Activated CD4-positive, alpha-beta T cell treated with anti-CD3 and anti-CD28 coated beads, Interleukin-2, amount 50 U/mL, for 4 hours (primary cell): ENCODE measurements at places on chromosomes 2 and 18.
A peak's percentile ranks its signal among the peaks of the same experiment; 100 is the strongest.

DNA sequence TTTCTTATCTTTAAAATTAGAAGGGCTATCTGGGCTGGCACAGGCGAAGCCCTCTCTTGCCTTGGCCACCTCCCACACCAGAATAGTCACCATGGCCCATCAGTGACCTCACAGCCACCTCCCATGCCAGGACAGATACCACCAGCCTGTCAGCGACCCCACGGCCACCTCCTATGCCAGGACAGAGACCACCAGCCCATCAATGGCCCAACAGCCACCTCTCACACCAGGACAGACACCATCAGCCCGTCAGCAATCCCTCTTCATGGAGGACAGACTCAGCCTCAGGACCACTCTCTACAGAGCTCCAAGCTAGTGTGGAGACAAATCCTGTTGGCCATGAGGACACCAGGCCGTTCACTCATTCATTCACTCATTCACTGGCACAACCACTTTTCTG lies 74.6 kb downstream of the ASB1 start:
- DNase-seq: no peak

DNA sequence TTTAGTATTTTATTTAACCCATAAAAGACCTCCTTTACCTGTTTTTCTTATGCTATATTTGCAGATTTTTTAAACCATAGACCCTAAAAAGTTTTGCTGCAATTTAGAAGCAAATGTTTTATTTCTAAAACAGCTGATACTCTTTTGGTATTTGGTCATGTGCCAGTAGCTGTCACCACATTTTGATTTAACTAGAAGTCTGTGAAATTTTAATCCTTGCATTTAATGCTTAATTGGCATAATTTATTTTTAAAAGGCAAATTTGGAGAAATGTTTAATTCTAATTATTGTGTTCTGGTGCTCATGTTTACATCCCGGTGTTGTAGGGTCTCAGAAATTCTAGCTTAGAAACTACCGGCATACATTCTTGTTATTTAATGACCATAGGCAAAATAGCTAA lies 111.8 kb downstream of the TTC27 start:
- DNase-seq: no peak

DNA sequence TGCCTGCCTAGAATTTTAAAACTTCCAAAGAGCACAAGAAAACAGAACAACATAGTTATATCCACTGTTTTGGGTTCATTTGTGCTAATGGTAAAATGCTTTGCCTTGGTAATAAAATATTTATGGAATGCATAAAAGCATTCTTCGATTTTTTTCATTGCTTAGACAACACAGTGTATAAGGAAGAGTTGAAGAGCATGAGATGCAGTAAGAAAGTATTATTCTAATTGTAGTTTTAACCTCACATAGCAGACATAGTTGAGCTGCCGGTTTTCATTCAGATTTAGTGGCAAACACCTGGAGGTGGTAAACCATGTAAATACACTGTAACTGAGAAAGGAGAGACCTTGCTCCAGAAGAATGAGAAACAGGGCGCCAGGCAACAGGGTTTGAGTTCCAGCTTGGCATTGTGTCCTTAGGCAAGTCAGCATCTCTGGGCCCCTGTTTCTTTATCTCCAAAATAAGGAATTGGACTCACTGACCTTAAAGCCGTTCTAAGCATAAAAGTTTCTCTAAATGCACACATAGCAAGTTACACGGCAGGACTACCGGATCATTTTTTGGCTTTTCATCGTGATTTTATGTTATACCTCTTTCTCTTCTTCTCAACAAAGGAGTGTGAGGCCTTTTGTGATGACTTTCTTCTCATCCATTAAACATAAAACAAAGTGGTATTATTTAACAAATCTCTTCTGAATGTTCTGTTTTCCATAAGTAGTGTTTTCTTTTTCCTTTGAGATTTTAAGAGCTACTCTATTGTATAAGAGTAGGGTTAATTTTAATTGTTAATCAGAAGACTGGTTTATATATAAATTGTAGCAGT lies 7.9 kb downstream of the UGP2 start:
- no peak for DNase-seq

GRCh38 chr2:145846982-145847381 lies 1327.1 kb upstream of the ZEB2 start:
- DNase-seq: no peak

GRCh38 chr2:10264506-10265328 lies 38.0 kb upstream of the HPCAL1 start:
- no peak for DNase-seq

- peak; percentile 55 for DNase-seq
Observed at GRCh38 chr2:161992531-161992930, 81.5 kb downstream of the DPP4 start.

- no peak for DNase-seq
Observed at GRCh38 chr18:32339045-32339444, 131.6 kb downstream of the GAREM1 start.

- peak; percentile 12 for DNase-seq
Observed at GRCh38 chr2:237967463-237967951, 693 bp downstream of the UBE2F start.

DNA sequence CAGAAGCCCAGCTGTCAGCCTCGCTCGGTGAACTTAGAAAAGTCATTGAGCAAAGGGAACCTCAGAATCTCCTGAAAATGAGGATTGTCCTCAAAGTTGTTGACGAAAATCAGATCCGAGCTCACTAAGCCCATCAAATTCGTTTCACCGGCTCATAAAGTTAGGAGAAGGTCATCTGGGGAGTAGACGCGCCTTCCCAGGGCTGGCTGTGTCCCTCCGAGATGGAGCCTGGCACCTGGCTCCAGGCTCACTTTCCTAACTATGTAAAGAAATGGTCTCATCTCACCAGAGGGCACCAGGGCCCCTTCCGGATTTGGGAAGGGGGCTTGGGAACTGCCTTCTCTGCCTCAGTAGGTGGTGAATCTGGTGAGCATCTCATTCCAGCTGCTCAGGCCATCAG lies 145.5 kb downstream of the PXDN start:
- DNase-seq: no peak

DNA sequence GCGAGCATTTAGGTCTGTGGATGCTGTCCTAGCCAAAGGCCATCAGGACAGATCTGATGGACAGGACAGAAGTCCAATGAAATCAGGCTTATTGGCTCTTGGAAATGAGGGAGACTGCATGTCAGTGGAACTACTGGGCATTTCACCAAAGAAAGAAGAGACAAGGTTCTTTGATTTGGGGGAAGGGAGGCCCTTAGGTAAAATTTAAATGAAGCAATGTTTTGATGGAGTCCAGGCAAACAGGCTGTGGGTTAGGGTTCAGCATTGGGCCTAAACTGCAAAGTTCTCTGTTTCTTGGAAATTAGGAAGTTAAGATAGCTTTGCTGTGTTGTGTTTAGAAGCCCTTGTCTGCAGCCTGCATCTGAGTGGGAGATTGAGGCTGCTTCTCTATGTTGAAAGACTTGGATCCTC lies 31.6 kb upstream of the RNF149 start:
- DNase-seq: no peak

DNA sequence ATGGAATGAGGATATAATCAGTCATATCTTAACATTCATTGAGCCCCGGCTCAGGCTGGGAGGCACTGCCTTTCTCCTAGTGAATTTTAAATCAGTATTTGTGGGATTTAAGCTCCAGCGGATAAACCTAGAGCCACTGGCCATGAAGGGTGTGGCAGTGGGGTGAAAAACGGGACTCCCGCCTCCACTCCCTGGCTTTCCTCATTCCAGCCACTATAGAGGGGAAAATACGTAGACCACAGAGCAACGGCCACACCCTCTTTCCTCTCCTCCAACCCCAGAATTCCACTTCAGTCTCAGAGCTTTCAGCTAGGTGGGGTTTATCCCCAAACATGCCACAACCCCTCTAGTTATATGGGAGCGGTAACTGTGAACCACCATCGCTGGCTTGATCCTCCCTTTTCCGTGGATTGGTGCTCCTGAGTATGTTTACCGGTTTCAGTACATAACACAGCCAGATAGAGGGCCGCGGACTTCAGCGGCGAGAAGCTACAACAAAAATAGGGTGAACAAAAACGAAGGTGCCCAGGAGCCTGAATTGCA lies 70.6 kb upstream of the ITGB6 start:
- DNase-seq: no peak

- no peak for DNase-seq
Observed at GRCh38 chr2:33168922-33169321, 222.2 kb downstream of the LTBP1 start.

DNA sequence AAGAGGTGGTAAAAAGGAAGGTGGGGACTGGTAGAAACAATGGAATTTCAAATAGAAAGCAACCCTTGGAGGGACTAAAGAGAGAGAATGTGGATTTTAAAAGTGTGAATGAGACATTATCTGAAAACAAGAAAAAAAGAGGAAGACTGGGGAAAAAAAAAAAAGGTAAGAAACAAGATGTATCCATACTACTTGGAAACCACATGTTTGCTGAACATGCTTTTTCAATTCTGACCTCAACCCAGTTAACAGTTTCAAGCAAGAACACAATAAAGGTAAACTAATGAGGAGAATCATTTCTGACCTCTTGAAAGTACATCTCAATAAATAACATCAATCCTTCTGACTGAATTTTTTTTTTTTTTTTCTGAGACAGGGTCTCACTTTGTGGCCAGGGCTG lies 2.6 kb downstream of the FARSB start:
- no peak for DNase-seq

- DNase-seq: no peak
Observed at GRCh38 chr2:238042849-238043584, 17.8 kb upstream of the SCLY start.

GRCh38 chr2:239441261-239442078 lies 40.6 kb upstream of the HDAC4 start:
- no peak for DNase-seq

DNA sequence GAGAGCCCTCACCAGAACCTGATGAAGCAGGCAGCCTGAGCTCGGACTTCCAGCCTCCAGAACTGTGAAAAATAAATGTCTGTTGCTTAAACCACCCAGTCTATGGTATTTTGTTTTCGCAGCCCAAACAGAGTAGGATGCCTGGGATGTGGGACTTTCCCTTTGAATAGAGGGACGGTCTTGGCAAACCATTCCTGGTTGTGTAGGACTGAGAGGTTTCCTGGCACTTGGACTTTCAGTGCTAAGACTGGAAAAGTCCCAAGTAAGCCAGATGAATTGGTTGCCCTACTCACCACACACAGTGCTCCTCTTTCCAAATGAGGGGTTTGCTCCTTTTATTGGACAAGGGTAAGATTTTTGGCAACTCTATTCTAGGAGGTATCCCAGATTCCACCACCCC lies 46.8 kb upstream of the ACMSD start:
- DNase-seq: no peak

DNA sequence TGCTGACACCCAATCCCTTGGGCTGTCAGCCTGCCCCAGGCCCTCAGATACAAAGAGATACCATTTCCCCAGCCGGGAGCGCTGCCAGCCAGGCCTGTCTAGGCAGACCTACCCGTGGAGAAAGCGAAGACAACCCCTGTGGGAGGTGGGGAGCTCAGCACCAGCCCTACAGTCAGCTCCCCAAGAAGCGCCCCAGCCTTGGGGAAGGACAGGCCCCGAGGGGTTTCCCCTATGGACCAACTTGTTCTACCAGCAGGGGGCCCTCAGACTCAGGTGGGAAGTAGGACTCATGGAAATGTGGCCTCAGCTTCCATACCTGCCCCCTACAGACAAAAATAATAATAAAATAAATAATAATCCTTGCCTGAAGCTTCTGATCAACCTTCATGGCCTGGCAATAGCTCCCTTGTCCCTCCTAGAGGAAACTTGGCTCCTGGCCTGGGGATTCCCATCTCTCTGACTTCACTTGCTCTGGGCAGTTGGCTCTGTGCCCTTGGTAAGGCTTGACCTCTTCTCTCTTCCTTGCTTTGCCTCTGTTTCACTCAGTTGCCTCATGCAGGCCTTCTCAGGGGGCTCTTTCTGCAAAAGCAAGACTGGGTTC lies 7.0 kb downstream of the SLC35F6 start:
- DNase-seq: peak; percentile 17

DNA sequence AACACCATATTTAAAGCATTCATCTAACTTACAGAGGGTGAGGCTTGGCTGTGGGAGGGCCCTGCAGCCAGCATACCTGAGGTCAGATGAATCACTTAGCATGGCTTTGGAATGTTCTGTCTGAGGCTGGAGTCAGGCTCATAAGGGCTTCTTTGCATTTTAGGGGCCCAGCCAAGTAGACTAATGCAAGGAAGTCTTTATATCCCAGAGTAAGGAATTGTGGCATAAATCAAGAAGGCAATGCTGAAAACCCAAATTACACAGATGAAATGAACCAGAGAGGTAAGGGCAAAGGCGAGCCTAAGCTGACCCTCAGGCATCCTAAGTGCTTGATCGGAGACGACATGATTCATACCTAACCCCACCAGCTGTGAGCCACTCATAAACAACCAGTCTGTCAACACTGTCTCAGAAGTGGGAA lies 383.6 kb downstream of the DCC start:
- no peak for DNase-seq

- DNase-seq: no peak
Observed at GRCh38 chr2:171214093-171214492, 53.4 kb upstream of the TLK1 start.

- no peak for DNase-seq
Observed at GRCh38 chr18:59383851-59384250, 24.8 kb upstream of the LMAN1 start.

GRCh38 chr2:124426625-124427024 lies 401.5 kb downstream of the CNTNAP5 start:
- no peak for DNase-seq

DNA sequence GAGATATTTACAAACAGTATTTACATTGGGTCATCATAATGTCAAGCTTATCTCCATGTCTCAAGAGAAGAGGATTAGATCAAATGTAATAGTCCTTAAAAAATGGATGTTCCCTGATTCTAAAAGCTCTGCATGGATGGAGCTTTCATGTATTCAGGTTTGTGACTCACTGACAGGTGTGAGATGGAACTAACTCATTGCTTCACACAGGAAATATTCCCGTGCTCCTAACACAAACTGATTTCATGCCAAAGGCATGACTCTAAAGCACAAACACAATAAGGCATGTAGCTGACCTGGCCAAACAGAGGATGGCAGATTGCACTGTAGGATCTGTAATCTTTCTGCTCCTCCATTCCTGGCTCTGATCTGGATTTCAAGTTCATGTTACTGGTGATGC lies 110.0 kb downstream of the ALK start:
- no peak for DNase-seq

DNA sequence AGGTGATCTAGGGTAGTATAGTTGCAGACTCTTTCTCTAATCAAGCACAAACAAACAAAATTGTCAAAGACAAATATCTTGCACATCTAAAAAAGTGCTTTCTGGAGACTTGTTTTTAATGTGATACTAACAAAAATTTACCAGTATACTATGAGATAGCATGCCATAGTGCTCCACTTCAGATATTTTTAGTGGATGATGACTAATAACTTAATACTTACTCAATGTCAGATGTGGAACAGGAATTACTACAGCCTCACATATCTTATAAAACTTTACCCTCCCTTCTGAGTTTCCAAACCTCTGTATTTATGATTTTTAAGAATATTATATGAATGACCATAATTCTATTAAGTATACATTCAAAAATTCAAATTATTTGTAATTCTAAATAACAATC lies 1162.0 kb upstream of the SLC39A10 start:
- DNase-seq: no peak

DNA sequence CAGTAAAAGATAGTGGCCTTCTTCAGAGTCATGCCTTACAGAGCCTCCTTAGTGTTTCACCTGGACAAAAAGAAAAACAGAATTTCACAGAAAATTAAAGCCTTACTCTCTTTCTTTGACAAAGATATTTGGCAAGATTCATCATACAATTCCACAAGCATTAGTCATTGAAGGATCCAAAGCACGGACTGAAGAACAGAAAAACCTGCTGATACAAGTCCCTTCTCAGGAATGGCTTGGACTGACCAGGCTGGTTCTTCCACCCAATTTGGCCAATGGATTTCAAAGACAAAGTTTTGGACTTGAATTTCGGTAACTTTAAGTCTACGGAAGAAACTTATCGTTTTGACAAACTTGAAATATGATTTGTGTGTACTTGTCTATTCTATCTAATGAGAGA lies 39.1 kb upstream of the GALNT3 start:
- no peak for DNase-seq
